ENCODE measurements at places on chromosomes 13 and 19. TPM values are rescaled to one million over a fixed set of nuclear protein-coding genes. Genes with fewer than 3 reads are reported as not detected.
A peak's percentile ranks its signal among the peaks of the same experiment; 100 is the strongest.

The EPS8L1 gene
- total RNA-seq, result 0.33 TPM

GRCh38 chr13:29937841-29938240 is 87.4 kb upstream of the UBL3 start:
- H3K4me3 ChIP-seq, result no peak overlapping the region
- H3K4me1 ChIP-seq, result no peaks in the 10 kb centered on the region
- DNase-seq, result no peak
- no peaks in the 10 kb centered on the region for H3K36me3 ChIP-seq
- no peaks in the 10 kb centered on the region for H3K27me3 ChIP-seq

DNA sequence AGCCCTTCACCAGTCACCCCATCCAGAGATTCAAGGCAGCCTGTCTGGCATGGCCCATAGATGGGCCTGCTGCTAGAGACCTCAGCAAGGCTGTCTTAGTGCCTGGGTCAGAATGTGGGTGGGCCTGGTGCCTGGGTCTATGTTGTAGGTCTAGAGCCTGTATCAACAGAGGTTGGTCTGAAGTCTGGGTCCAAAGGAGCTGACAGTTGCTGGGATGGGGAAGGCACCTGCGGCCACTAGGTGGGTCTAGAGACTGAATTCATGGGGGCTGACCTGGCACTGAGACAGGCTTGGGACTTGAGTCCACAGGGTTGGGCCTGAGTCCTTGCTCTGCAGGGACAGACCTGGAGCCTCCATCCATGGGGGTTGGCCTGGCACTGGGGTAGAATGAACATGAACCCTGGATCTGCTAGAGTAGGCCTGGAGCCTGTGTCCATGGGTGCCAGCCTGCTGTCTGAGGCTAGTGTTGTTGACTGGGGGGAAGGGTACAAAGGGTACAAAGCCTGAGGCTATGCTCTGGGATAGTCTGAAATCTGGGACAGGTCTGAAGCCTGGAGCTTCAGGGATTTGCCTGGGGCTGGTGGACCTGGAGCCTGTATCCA is 516.8 kb downstream of the OLFM4 start:
- no peak overlapping the region for H3K27ac ChIP-seq
- H3K27me3 ChIP-seq, result no peaks in the 10 kb centered on the region
- no peak for DNase-seq
- H3K4me1 ChIP-seq, result no peaks in the 10 kb centered on the region
- no peaks in the 10 kb centered on the region for H3K36me3 ChIP-seq

The ELSPBP1 gene
- total RNA-seq, result not detected

- H3K27me3 ChIP-seq, result no peaks in the 10 kb centered on the region
- H3K27ac ChIP-seq, result no peak overlapping the region
- H3K4me1 ChIP-seq, result no peaks in the 10 kb centered on the region
- DNase-seq, result no peak
- no peaks in the 10 kb centered on the region for H3K36me3 ChIP-seq
Observed at GRCh38 chr13:65789815-65790214, 1440.3 kb downstream of the PCDH9 start.

GRCh38 chr19:47390533-47391488 is 28.5 kb downstream of the MEIS3 start:
- no peaks in the 10 kb centered on the region for H3K36me3 ChIP-seq
- DNase-seq, result no peak
- H3K4me1 ChIP-seq, result no peaks in the 10 kb centered on the region
- no peak overlapping the region for H3K4me3 ChIP-seq
- peaks cover 5% of the 10 kb centered on the region for H3K27me3 ChIP-seq
- H3K27ac ChIP-seq, result no peak overlapping the region

GRCh38 chr19:41206926-41207750 is 11.9 kb upstream of the AXL start:
- DNase-seq, result peak; percentile 88
- no peaks in the 10 kb centered on the region for H3K27me3 ChIP-seq
- peak overlapping the region; percentile 58 for H3K27ac ChIP-seq
- no peaks in the 10 kb centered on the region for H3K4me1 ChIP-seq
- no peak overlapping the region for H3K4me3 ChIP-seq
- no peaks in the 10 kb centered on the region for H3K36me3 ChIP-seq

GRCh38 chr19:43731846-43732245 is 16.0 kb downstream of the IRGC start:
- H3K4me3 ChIP-seq, result no peak overlapping the region
- no peak for DNase-seq
- no peaks in the 10 kb centered on the region for H3K36me3 ChIP-seq
- H3K4me1 ChIP-seq, result no peaks in the 10 kb centered on the region
- no peak overlapping the region for H3K27ac ChIP-seq

The CD33 gene
- not detected for total RNA-seq

The ATXN8OS gene
- not detected for total RNA-seq

The MISP gene
- 1.2 TPM for total RNA-seq

- no peaks in the 10 kb centered on the region for H3K27me3 ChIP-seq
- H3K27ac ChIP-seq, result peak overlapping the region; percentile 20
- H3K4me1 ChIP-seq, result peaks cover 13% of the 10 kb centered on the region
- no peak overlapping the region for H3K4me3 ChIP-seq
Observed at GRCh38 chr13:110277357-110277975, 29.5 kb downstream of the COL4A1 start.

GRCh38 chr19:29538651-29539050 is 12.9 kb downstream of the VSTM2B start:
- H3K36me3 ChIP-seq, result no peaks in the 10 kb centered on the region
- peaks cover 4% of the 10 kb centered on the region for H3K27me3 ChIP-seq
- no peak for DNase-seq
- no peak overlapping the region for H3K4me3 ChIP-seq
- no peaks in the 10 kb centered on the region for H3K4me1 ChIP-seq

The CHST8 gene
- not detected for total RNA-seq

DNA sequence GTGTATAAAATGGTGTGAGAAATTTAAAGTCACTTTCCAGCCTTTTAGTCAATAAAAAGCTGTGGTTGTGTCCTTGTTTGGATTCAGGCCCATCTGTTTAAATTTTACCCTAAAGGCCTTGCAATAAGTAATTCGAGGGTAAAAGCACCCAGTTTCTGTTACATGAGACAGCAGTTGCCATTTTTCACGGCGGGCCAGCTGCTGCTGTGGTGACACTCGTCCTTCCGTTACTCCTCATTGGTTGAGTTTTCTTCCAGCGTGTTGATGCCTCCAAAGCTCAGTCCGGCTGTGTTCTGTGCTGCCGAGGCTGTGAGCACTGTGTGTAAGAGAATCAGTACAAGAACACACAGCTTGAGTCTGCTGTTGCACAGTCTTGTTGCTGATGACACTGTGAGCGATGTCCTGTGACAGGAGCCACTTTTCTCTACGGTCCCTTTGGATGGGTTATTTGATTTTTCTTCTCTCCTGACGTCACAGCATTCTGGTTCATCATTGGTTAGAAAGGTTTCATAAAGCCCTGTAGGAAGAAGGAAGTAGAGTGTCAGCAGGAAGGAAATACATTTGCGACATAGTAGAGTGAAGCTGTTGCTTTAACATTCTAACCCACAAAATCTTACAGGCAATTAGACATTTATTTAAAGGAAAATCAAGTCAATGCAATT is 602.5 kb upstream of the ARGLU1 start:
- no peak overlapping the region for H3K27ac ChIP-seq
- no peak overlapping the region for H3K4me3 ChIP-seq
- no peaks in the 10 kb centered on the region for H3K27me3 ChIP-seq
- H3K4me1 ChIP-seq, result no peaks in the 10 kb centered on the region
- H3K36me3 ChIP-seq, result no peaks in the 10 kb centered on the region

The FCGBP gene
- total RNA-seq, result 2.2 TPM

GRCh38 chr19:34676697-34677385 is at the start of gene SCGB2B2:
Gene SCGB2B2 (minus strand): TSS chr19:34677159. CDS start chr19:34594563, 82,596 bp downstream.
- H3K27ac ChIP-seq, result peak within 1 kb of the TSS; percentile 99
- H3K4me1 ChIP-seq, result peaks cover 23% of the 10 kb centered on the region
- H3K4me3 ChIP-seq, result peak within 1 kb of the TSS; percentile 76
- no peak for DNase-seq
- H3K27me3 ChIP-seq, result no peaks in the 10 kb centered on the region
- no peaks in the 10 kb centered on the region for H3K36me3 ChIP-seq

GRCh38 chr19:49589502-49589905 is 1.5 kb upstream of the PRR12 start:
- DNase-seq, result no peak
- H3K27ac ChIP-seq, result peak overlapping the region; percentile 95
- no peaks in the 10 kb centered on the region for H3K27me3 ChIP-seq
- peak overlapping the region; percentile 76 for H3K4me3 ChIP-seq

GRCh38 chr19:15252398-15253018 is 20.3 kb upstream of the EPHX3 start:
- peaks cover 64% of the 10 kb centered on the region for H3K4me1 ChIP-seq
- no peak overlapping the region for H3K4me3 ChIP-seq
- H3K27ac ChIP-seq, result peak overlapping the region; percentile 84
- no peaks in the 10 kb centered on the region for H3K27me3 ChIP-seq

DNA sequence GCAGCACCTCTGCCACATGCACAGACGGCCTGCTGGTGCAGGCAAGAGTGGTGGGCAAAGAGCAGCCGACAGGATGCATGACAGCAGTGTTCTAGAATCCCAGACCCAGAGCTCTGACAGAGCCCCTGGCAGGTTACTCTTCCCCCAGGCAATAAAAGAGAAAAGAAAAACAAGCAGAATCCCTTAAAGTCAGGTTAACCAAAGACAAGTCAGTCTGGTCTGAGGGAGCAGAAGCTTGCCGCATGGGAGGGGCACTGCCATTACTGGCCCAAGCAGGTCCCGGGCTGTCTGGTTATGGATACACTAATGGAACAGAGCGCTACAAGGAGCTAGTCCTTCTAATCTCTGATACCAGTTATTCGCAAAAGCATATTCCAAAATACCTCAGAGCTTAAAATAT is 36.1 kb upstream of the DOCK9 start:
- no peak overlapping the region for H3K4me3 ChIP-seq
- DNase-seq, result no peak
- H3K36me3 ChIP-seq, result no peaks in the 10 kb centered on the region
- H3K27ac ChIP-seq, result no peak overlapping the region
- no peaks in the 10 kb centered on the region for H3K27me3 ChIP-seq

- no peaks in the 10 kb centered on the region for H3K36me3 ChIP-seq
- H3K4me1 ChIP-seq, result no peaks in the 10 kb centered on the region
- H3K27me3 ChIP-seq, result no peaks in the 10 kb centered on the region
- H3K4me3 ChIP-seq, result no peak overlapping the region
- no peak overlapping the region for H3K27ac ChIP-seq
- DNase-seq, result no peak
Observed at GRCh38 chr13:73412933-73413332, 354.1 kb downstream of the KLF5 start.

The ZNF763 gene
- total RNA-seq, result 0.52 TPM

GRCh38 chr13:74865656-74866055 is 616.3 kb downstream of the TBC1D4 start:
- H3K4me1 ChIP-seq, result no peaks in the 10 kb centered on the region
- H3K27ac ChIP-seq, result no peak overlapping the region
- no peaks in the 10 kb centered on the region for H3K27me3 ChIP-seq
- DNase-seq, result no peak
- H3K36me3 ChIP-seq, result no peaks in the 10 kb centered on the region

DNA sequence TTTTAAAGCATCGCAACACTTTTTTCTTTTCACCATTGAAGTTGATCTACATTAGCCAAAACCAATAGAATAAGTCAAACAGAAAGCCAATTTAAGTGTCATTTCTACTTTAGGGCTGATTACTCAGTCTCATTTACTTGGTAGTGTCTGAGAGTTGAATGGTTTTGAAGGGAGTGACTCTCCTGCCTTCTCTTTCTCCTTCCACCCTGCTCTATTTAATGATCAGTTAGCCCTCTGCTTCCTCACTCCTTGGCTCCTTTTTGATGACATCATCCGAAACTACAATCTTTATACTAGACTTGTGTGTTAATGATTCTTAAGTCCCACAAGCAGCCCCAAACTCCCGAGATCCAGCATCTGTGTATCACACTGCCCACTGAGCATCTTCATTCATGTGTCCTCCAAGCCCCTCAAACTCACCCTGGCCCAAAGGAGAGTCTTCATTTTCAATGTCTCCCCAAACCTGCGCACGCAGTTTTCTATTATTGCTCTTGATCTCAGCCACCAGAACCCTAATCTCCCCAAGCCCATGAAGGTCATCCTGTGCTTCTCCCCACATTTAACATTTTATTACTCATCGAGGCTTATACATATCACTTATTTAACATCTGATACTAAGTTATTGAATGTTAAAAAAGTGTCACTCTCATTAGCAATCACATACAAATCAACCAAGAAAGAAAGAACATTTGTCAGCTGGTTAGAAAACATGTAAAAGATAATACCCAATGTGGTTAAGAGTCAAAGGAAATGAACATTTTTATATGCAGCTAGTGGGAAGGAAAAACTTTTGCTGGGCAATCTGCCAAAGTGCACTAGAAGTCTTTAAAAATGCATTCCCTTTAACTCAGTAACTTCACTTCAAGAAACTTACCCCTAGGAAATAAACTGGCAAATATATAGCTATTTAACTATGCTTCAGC is 32.2 kb upstream of the ARGLU1 start:
- H3K4me3 ChIP-seq, result no peak overlapping the region
- no peak for DNase-seq
- no peak overlapping the region for H3K27ac ChIP-seq
- H3K36me3 ChIP-seq, result no peaks in the 10 kb centered on the region
- peaks cover 4% of the 10 kb centered on the region for H3K4me1 ChIP-seq

The GPR12 gene
- not detected for total RNA-seq

DNA sequence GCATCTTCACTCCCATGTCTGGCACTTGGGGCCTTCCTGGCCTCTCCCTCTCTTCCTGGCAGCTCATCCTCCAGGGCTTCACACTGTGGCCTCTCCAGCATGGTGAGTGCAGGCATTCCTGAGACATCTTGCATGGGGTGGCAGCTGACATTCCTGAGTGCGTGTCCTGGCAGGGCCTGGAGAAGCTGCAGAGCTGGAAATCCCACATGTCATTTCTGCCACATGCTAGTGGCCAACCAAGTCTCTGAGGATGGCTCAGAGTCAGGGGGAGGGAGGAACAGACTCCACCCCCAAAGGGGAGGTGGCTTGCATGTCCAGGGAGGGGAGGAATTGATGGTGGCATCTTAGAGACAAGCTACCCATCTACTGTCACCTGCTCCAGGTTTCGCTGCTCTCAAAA is 41.6 kb upstream of the AMER2 start:
- no peak overlapping the region for H3K27ac ChIP-seq
- H3K27me3 ChIP-seq, result no peaks in the 10 kb centered on the region
- no peak for DNase-seq
- no peaks in the 10 kb centered on the region for H3K36me3 ChIP-seq
- H3K4me1 ChIP-seq, result no peaks in the 10 kb centered on the region

The SLC35E1 gene
- 24.1 TPM for total RNA-seq

The NKPD1 gene
- not detected for total RNA-seq

The RASGRP4 gene
- total RNA-seq, result 1.2 TPM

- H3K4me1 ChIP-seq, result peaks cover 19% of the 10 kb centered on the region
- H3K27ac ChIP-seq, result no peak overlapping the region
- no peak for DNase-seq
Observed at GRCh38 chr13:33146843-33147611, 130.8 kb downstream of the KL start.

DNA sequence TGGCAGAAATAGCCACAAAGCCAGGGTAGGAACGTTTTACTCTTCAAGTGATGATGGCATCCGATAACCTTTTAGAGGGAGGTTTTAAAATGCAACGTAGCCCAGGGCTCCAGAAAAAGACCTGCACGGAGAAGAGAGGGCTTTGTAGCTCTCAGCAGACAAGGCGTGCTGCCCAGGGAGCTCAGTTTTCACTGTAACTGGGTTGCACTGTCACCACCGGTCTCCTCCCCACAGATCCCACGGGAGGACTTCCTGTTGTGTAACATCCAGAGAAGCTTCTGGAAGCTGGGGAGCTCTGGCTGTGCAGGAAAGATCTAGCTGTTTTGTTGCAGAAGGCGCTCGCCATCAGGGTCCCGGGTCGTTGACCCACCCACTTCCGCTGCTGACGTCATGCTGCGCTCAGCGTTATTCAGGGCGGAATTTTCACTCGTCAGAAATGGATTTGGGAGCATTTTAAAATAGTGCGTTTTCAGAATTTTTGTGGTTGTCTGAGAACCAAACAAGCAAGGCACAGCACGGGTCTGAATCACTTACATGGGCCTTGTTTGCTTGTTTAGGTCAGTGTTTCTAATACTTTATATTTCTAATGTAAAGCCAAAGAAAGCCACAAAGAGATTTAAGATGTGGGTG is 50.8 kb downstream of the ATP11A start:
- no peak overlapping the region for H3K4me3 ChIP-seq
- H3K4me1 ChIP-seq, result peaks cover 18% of the 10 kb centered on the region
- no peaks in the 10 kb centered on the region for H3K27me3 ChIP-seq
